ENCODE measurements at places on chromosomes 11 and 22.
A peak's percentile ranks its signal among the peaks of the same experiment; 100 is the strongest.

GRCh38 chr11:38296211-38296776, 1698.3 kb upstream of the RAG2 start:
- no peak for DNase-seq

- DNase-seq, result no peak
These were observed 1.8 kb downstream of the BET1L start for GRCh38 chr11:205221-206001.

DNA sequence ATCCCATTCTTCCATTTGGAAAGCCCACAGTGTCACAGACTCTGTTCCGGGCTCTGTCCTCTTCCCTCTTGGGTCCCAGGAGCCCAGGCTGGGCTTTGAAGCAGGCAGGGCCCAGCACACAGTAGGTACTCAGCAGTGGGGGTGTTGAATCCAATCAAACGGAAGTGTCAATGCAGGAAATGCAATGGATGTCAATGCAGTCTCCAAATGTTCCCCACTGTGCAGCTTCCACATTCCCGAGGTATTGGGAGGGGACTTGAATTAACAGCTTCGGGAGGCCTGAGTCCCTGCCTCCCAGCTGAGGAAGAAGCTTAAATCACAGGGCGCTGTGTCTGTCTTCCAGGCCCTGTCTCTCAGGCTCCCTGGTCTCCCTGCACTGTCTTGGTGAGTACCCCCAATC, 21.8 kb upstream of the SMIM35 start:
- no peak for DNase-seq

DNA sequence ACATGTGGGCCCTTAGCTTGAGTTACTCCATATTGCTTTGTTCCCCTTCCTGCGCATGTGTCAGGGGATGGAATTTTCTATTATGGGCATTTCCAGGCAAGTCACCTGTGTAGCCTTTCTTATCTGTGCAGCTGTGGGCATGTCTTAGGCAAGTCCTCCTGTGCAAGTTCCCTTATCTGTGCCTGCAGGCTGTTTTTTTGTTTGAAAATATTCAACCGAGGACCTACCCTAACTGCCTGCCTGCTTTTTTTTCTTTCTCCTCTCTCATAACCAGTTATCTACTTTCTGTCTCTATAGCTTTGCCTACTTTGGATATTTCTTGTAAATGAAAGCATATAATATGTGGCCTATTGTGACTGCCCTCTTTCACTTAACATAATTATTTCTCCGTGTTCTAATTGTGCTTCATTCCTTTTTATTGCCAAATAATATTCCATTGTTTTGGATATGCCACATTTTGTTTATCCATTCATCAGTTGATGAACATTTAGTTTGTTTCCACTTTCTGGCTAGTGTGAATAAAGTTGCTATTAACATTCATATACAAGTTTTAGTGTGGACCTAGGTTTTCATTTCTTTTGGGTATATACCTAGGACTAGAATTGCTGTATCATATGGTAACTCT, 83.6 kb upstream of the CADM1 start:
- DNase-seq, result no peak

GRCh38 chr11:124195189-124195734, 12.1 kb downstream of the OR10D3 start:
- peak; percentile 27 for DNase-seq

GRCh38 chr22:35539487-35539886, 1.1 kb upstream of the RASD2 start:
- DNase-seq, result no peak

- DNase-seq, result no peak
These were observed 1.0 kb downstream of the PAX6 start for GRCh38 chr11:31809857-31810778.

GRCh38 chr22:20219667-20220628, 48.2 kb downstream of the RTN4R start:
- no peak for DNase-seq

DNA sequence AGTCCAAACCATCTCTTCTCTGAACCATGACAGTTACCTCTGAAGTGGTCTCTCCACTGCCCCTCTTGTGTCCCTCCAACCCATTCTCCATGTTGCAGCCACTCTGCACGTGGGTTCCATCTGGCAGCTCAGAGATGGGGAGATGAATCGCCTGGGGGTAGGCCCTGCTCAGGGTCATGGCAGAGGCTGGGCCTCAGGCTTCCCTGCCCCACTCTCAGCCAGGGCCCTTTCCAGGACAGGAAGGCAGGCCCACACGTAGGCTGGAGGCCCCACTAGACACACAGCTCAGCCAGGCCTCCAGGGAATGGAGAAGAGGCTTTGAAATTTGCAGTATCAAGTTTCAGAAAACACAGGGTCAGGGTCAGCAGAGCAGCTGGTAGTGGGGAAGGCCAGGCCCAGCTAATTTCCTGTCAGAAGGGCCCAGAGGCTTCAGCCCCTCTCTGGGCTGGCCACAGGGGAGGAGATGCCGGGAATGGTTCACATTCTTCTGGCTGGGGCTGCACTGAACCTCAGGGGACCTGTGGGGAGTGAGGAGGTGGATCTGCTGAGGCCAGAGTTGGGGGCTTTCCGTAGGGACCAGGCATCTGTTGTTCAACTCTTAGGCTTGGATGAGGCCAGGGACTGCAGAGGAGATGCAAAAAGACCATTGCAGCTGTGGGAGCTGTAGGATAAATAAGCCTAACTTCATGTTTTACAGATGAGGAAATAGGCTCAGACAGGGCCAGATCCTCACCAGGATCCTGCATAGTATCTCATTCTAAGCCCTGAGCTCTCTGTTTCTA, 101.6 kb downstream of the SWAP70 start:
- DNase-seq, result no peak

- DNase-seq, result no peak
These were observed 194.7 kb downstream of the BRD1 start for GRCh38 chr22:49633010-49633324.

- DNase-seq, result no peak
These were observed at the start of gene ENTHD1 for GRCh38 chr22:39893526-39893925. ENTHD1 (minus strand) TSS chr22:39893760; CDS start chr22:39887748, 6,012 bp downstream.

GRCh38 chr11:65266210-65266609, 4.4 kb downstream of the POLA2 start:
- DNase-seq, result no peak

- no peak for DNase-seq
These were observed 51.6 kb upstream of the TTLL12 start for GRCh38 chr22:43238526-43239006.

- no peak for DNase-seq
These were observed 211.3 kb downstream of the MYO18B start for GRCh38 chr22:25953276-25953675.

DNA sequence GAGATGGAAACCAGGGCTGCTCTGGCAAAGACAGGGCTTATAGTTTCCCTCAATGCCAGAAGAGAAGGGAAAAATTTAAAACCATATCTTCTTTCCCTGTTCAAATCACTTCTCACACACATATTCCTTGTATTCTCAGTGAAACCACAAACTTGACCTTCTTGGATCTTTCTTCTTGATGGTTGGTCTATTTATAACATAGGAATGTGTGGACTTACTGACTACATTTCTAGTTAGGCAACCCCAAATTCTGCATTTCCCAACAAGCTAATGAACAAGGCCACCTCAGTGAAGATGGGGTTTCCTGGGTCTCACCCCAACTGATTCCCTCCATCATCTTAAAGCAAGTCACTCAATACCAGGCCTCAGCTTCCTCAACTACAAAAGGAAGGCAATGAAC, 3.8 kb upstream of the QSER1 start:
- DNase-seq, result no peak

GRCh38 chr11:1317993-1318392, 8.6 kb upstream of the TOLLIP start:
- no peak for DNase-seq

DNA sequence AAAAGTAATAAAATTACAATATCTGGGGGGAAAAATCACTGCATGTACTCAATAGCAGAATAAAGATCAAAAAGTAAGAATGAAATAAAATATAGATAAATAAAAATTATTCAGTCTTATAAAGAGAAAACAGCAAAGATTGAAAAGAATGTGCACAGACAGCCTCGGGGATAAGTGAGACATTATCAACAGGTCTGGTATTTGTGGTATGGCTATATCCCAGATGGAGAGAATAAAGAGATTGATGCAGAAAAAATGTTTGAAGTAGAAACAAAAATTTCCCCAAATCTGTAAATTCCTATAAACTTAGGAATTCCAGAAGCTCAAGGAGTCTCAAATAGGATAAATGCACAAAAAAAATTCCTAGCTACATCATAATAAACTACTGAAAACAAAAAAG, 74.5 kb upstream of the LUZP2 start:
- DNase-seq, result no peak

GRCh38 chr22:42909363-42910058, 52.4 kb upstream of the ARFGAP3 start:
- no peak for DNase-seq

- DNase-seq, result peak; percentile 51
These were observed 7.3 kb upstream of the SYT7 start for GRCh38 chr11:61587951-61588727.

DNA sequence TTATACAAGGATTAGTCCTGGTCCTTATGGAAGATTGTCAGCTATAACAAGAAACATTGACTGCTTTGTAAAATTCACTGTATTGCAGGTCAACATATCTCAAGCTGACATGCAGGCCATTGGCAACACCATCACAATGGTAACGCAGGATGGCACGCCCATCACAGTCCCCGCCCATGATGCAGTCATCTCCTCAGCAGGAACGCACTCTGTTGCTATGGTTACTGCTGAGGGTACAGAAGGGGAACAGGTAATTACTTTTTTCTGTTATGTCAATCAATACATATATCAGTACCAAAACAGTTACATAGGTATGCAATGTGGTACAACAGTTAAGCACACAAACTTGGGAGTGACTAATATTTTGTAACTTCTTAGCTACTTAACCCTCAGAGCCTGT, 55.3 kb downstream of the ZNF143 start:
- no peak for DNase-seq

GRCh38 chr11:28863422-28863821, 755.2 kb downstream of the METTL15 start:
- no peak for DNase-seq

- DNase-seq, result no peak
These were observed 754.2 kb downstream of the FAM181B start for GRCh38 chr11:81979448-81979847.

DNA sequence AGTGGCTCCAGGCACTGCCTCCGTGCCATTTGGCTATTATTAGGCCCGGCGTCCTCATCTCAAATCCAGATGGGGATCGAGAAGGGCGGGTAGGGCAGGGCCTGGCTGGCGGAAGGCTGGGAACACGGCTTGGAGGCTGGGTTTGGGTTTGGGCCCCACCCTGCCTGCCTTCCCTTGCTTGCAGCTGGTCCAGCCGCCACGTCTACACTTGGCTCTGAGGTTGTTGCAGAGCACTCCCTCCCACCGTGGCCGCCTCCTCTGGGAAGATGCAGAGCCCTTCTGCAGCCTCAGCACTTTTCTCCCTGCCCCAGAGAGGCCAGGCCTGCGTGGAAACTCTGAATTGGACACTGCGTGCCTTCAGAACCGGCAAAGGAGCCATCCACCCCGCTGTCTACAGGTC, 5.2 kb upstream of the SMTN start:
- no peak for DNase-seq

DNA sequence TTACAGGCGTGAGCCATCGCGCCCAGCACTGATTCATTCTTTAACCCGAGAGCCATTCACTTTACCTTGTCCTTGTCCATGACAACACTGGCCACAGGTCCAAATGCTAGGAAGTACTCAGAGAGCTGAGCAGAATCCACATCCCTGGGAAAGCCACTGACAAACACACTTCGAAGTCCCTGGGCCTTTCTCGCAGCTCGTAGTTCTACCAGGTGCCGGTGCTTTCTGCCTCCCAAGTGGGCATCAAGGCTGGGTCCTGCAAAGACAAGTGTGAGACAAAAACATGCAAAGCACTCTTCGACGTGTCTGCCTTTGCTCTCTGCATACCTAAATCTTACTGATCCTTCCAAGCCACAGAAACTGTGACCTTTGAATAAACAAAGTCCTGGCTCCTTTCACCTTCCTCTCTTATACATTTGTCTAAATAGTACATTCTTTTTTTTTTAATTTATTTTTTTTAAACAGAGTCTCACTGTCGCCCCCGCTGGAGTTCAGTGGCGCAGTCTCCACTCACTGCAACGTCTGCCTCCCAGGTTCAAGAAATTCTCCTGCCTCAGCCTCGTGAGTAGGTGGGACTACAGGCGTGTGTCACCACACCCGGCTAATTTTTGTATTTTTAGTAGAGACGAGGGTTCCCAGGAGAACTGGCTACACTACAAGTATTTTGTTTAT, 2.2 kb downstream of the TUT1 start:
- no peak for DNase-seq

- no peak for DNase-seq
These were observed 2.1 kb upstream of the LRRC32 start for GRCh38 chr11:76672431-76673175.

- no peak for DNase-seq
These were observed 20.0 kb downstream of the MAML2 start for GRCh38 chr11:96322775-96323641.

DNA sequence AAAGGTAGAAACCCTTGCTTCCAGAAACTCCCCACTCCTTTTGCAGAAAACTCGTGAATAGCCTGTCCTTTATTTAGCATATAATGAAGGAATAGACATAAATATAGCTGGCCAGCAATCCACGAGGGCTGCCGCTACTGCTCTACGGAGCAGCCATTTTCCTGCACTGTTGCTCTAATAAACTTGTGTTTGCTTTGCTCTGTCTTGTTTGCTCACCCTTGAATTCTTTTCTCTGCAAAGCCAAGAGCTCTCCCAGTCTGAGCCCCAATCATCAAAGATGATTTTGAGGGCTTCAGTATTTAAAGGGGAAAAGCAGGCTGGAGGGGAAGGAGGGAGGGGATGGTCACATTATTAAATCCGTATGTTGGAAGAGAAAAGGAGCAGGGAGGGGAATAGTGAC, 16.6 kb upstream of the CHKA start:
- DNase-seq, result no peak

GRCh38 chr11:47724041-47724729, 9.0 kb upstream of the AGBL2 start:
- no peak for DNase-seq

GRCh38 chr22:34434371-34434770, 514.1 kb upstream of the LARGE1 start:
- DNase-seq, result no peak

DNA sequence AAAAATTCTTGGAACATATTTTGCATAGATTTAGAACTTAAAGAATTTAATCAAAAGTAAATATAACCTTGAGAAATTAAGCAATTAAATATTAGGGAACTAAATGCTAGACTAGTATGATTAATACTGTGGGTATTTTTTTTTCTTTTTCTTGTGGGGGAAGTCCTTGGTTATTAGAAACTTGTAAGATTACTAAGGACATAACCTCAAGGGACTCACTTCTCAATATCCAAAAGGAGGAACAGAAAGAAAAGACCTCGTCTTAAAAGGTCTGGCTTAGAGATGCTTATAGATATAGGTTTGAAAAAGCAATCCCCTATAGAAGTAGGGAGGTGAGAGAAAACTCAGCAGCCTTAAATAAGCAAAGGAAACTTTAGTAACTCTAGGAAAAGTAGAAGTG, 368.5 kb downstream of the INSC start:
- no peak for DNase-seq

All from naive thymus-derived CD4-positive, alpha-beta T cell (primary cell).